ENCODE measurements at places on chromosomes 6 and 20.
A peak's percentile ranks its signal among the peaks of the same experiment; 100 is the strongest.

GRCh38 chr6:5871296-5871695, 135.4 kb downstream of the NRN1 start:
- no peak for DNase-seq

DNA sequence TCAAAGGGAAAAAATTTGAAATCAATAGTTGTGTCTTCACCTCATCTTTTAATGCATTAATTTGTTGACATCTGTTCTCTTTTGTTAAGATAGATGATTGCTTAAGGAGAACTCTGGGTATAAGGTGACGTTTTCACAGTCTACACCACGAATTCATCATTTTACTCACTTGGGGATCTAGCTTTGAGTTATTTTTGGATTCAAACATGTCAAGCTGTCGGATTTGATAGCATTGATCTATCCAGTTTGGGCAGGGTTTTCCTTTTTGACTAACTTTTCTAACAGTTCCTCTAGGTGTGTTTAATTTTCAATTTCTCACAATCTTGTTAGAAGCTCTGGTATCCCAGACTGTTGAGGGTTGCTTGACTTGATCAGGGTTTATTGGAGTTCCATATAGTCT, 49.6 kb downstream of the HECA start:
- no peak for DNase-seq

GRCh38 chr20:6705106-6705766, 62.2 kb upstream of the BMP2 start:
- DNase-seq = no peak

GRCh38 chr6:43705996-43706395, 18.4 kb upstream of the MRPS18A start:
- no peak for DNase-seq

DNA sequence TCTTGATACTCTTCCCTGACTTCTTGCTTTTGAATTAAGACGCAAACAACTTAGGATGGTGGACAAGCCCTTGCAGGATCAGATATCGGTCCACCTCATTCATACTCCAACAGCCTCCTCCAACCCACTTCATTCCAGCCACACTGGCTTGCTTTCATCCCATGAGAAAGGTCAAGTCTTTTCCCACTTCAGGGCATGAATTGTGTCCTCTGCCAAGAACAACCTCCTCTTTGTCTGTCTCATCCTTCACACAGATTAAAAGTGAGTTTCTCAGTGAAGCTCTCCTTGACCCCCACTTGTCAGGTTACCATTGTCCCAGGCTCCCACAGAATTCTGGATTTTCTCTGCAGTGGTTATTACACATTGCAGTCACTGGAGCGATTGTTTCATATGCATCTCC, 91.8 kb upstream of the TGM3 start:
- DNase-seq = no peak

DNA sequence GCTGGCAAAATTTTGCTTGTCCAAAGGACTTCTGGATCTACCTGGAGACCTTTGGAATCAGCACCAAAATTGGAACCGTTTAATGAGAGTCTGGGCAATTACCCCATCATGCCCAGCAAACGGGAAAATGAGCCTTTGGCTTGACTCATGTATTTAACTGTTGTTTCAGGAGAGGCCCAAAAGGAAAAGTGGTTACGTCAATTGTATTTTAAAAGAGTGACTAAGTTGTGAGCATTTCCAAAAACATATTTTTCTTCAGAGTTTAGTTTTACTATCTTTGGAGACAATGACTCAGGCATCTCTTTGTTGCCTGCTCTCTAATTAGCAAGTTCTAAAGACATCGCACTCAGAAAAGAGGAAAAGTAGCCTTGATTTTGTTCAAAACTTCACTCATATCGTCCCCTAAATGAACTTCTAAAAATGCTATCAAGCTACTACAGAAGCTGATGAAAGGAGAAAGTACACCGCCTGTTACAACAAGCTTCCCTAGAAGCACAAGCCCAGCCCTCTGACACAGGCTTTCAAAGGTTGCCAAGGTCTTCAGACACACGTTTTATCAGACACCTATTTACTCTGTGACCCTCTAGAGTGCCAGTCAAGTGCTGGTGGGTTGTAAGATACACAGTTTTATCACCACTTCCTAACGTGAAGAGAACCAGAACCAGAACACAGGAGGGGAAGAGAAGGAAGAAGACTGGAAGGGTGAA, 146.2 kb downstream of the TBX18 start:
- no peak for DNase-seq

DNA sequence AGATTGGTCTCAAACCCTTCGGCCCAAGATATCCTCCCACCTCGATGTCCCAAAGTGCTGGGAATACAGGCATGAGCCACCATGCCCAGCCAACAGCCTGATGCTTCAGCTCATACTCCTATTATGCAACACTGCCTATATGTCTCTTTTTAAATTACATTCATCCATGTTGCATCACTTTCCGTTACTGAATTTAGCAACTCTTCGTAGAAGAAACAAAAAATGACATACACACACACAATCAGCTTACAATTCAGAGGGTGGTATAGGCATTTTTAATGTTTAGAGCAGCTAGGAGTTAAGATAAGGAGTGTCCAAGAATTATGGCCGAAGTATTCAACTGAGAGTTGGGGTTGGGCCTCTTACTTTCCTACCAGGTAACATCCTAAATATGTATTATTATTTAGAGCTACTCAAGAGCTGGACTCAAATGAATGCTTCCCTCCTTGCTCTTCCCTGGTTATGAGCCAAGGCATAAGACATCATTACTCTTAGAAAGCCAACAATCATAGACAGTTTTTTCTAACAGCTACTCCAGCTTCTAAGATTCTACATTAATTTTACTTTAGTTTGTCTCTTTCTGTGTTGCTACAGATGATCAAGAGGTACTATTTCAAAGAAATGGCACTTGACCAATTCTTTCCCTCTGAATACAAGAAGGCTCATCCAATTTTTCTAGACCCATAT, 62.0 kb upstream of the BMP5 start:
- no peak for DNase-seq

GRCh38 chr6:149079911-149080491, 237.5 kb upstream of the TAB2 start:
- no peak for DNase-seq

GRCh38 chr6:53066874-53067706, 1.9 kb downstream of the FBXO9 start:
- no peak for DNase-seq

- DNase-seq = no peak
These were observed 178.0 kb downstream of the TAF4 start for GRCh38 chr20:61887596-61888093.

- DNase-seq = no peak
These were observed 43.6 kb downstream of the SOBP start for GRCh38 chr6:107533415-107534059.

DNA sequence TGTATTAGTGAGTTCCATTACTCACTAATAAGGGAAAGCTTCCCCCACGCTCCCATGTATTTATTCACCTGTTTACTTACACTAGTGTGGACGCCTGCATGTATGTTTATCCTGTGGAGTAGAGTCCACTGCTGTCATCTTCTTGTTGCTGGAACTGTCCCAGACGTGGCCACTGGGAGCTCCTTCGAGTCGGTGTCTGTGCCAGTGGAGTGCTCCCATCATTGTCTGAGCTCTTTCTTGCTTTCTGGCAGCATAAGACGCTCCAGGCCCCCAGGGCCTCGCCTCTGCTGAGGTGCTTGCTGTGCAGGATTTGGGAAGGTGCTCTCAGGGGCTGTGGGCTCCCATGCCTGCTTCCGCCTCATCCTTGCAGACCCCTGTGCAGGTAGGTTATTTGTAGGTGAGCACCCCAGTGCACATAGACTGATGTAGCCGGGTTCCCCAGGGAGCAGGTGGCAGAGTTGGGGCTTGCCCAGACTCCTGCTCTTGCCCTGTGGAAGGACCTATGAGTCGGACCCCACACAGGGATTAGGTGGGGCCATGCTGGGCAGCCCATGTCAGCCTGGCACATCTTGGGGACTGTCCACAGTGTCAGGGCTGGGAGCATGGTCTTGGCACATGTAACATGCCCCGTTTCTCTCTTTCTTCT, 16.6 kb downstream of the PHACTR3 start:
- no peak for DNase-seq

GRCh38 chr20:13788167-13788834, 3.5 kb downstream of the NDUFAF5 start:
- DNase-seq = peak; percentile 17

- no peak for DNase-seq
These were observed 9.1 kb upstream of the SHLD1 start for GRCh38 chr20:5741089-5741488.

GRCh38 chr20:20452254-20452676, 84.4 kb downstream of the INSM1 start:
- peak; percentile 24 for DNase-seq

GRCh38 chr6:32436995-32437836, 2.5 kb upstream of the HLA-DRA start:
- no peak for DNase-seq

- DNase-seq = no peak
These were observed 439.6 kb upstream of the PTCHD4 start for GRCh38 chr6:48550603-48551002.

GRCh38 chr6:38739532-38739931, 24.4 kb downstream of the DNAH8 start:
- DNase-seq = no peak

DNA sequence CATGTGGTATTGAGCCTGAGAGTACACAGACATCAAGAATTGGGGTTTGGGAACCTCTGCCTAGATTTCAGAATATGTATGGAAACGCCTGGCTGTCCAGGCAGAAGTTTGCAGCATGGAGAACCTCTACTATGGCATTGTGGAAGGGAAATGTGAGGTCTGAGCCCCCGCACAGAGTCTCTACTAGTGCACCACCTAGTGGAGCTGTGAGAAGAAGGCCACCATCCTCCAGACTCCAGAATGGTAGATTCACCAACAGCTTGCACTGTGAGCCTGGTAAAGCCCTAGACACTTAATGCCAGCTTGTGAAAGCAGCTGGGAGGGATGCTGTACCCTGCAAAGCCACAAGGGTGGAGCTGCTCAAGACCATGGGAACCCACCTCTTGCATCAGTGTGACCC, 658.2 kb downstream of the HACE1 start:
- DNase-seq = no peak

GRCh38 chr6:116571683-116572000, 338 bp downstream of the RWDD1 start:
- DNase-seq = no peak

GRCh38 chr6:158718461-158719046, 68.7 kb downstream of the SYTL3 start:
- no peak for DNase-seq

DNA sequence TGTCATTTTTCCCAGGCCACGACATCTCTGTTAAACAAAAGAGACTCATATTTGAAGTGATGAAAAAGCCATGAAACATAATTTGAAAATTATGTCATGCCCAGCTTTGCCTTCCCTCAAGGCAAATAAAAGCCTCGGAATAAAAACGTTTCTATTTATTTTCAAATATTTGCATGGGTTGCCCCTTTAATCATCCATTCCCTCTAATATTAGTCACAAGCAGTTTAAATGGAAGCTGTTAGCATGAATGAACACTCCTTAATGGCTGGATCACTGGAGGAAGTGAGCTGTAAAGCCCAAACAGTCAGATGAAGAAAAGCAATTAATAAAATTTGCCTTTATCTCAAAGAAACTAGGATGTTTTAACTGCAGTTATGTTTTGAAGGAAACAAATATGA, 69.3 kb upstream of the STMND1 start:
- no peak for DNase-seq

DNA sequence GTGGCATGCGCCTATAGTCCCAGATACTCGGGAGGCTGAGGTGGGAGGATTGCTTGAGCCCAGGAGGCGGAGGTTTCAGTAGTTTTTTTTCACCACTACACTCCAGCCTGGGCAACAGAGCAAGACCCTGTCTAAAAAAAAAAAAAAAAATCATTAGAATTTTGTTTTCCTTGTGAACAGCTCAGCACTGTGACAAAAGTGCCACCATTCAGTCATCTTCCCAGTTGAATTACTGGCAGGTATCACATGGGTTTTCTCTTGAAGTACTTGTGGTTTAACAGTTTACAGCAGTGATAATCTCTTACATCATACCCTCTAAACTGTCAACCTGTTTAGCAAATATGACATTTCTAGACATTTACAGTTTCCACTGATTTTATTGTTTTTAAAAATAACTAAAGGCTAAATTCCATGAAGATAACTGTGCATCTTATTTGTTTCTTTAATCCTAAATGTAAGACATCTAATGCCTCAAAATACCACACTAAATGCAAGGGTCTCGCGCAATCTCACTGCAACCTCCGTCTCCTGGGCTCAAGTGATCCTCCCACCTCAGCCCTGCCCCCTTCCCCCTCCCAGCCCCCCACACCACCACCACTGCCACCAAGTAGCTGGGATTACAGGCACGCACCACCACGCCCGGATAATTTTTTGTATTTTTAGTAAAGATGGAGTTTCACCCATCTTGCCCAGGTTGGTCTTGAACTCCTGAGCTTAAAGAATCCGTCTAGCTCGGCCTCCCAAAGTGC, 7.0 kb downstream of the TRPC4AP start:
- peak; percentile 79 for DNase-seq

- no peak for DNase-seq
These were observed 213.1 kb upstream of the STXBP5 start for GRCh38 chr6:146990821-146991798.

- no peak for DNase-seq
These were observed 22.1 kb downstream of the ADGRF5 start for GRCh38 chr6:46899659-46900058.

DNA sequence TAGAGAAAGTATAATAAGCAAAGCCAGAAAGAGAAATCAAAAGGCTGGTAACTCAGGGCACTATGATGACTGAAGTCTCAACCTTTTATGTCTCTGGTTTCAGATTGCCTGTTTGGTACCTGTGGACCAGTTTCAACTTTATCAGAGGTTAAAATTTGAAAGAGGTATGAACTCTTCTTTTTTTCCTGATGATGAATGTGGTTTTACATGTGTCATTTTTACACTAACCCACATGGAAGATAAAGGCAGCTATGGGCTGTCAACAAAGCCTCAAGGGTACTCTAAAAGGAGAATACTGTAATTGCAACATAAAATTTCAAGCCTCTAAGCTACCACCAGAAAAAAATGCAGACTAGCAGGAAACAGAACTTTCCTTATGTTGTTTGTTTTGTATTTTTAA, 52.4 kb downstream of the RNF144B start:
- DNase-seq = no peak

- DNase-seq = no peak
These were observed 249.3 kb downstream of the PREX1 start for GRCh38 chr20:48578397-48579098.
